ENCODE measurements at places on chromosomes 2 and 18. TPM values are rescaled to one million over a fixed set of nuclear protein-coding genes. Genes with fewer than 3 reads are reported as not detected.
A peak's percentile ranks its signal among the peaks of the same experiment; 100 is the strongest.

TRIM43 gene
- not detected for total RNA-seq

DNA sequence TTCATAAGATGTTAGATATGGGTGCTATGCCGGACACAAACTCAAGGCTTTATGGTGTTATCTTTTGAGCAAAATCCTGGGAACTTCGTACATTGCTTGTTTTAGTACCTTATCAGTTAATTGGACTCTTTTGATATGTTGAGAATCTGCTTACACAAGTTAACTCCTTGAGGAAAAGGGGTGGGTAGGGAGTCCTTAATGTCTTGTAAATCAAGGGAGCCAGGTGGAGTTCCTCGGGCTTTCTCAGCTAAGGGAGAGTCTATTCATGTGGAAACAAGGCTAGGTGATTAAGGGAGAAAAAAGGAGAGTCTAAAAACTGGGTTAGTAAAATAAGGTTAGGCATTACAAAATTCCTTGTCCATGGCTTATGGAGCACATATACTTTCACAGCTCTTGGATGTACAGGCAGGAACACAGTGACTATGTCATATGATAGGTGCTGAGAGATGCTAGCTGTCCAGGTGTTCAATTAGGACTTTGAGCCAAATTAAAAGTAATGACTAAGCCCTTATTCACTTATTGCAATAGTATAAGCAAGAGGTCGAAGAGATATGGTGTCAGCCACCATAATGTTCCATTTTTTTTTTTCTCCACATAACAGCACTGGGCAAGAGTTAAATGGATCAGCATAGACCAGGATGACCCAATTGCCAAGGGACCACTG is 59.5 kb upstream of the DYNAP start:
- no peak for DNase-seq

DNA sequence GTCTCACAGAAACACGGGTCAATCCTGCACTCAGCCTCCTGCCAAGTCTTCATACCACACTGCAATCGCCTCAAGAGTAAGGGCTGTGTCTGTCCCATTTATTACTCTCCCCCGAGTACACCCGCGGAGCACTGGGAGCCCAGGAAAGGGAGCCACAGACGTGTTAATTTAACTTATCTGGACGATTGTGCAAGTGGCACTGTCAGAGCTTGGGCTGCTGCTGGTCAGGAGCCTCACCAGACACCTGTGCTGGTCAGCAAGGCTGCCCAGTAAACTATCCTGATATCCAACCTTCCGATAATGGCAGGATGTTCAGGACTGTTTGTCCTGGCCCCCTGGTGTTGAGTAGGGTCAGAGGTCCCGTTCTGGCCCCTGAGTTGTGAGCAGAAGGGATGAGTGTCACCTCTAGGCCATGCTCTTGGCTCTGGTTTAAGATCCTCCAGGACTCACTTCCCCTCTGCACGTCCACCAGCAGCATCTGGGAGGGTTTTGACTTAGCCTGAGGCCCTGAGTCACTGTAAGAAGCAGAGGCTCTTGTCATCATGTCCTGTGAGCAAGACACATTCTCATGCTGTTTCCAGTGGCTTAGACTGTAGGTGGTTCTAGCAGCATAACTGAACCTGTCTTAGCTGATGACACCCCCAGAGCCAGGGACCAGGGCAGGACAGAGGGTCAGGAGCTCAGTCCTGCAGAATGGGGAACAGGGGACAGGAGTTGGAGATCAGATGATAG is 82.5 kb upstream of the ARL4C start:
- DNase-seq: no peak

DSG4 gene
- total RNA-seq: not detected

GRCh38 chr18:13480571-13481255 is 245.6 kb downstream of the FAM210A start:
- no peak for DNase-seq

DNA sequence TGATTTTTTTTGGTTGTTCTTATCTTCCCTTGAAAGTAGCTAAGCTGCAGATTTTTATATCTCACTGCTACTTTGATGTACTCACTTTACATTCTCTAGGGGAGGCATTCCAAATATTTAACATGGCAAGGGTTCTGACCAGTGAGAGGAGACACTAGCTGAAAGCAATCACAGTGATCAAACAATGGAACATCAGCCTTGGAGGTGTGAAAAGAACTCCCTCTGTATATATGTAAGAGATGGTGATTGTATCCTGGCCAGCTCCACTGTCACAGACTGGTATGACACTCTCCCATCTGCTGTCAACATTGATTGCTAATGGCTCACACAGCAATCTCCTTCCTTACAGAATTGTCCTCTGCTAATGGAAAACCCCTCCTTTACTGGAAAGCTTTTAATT is 291.7 kb upstream of the CDH19 start:
- no peak for DNase-seq

- no peak for DNase-seq
Measured at GRCh38 chr18:45112682-45113081, 432.0 kb downstream of the SETBP1 start.

- DNase-seq: no peak
Measured at GRCh38 chr18:56910237-56910636, 236.7 kb upstream of the BOD1L2 start.

REG1B gene
- 3.4 TPM for total RNA-seq

DNA sequence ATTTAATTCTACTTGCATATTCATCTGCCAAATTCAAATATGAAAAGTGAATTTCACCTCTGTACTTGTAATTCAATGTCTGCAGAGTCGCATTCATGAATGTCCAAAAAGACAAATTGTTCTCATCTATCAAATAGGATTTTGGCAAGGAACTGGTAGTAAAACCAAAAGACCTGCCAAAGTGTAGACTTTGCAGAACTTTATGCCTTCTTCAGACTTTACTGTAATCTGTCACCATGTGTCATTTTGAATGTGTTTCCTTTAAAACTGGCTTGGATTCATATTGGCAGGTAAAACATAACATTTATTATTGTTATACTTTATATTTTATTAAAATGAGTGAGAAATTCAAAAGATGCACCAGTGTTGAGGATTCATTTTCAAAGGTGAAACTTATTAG is 701.9 kb upstream of the LINC00305 start:
- DNase-seq: no peak

IL37 gene
- not detected for total RNA-seq

LYG1 gene
- 0.97 TPM for total RNA-seq

TFCP2L1 gene
- 2.3 TPM for total RNA-seq

DNA sequence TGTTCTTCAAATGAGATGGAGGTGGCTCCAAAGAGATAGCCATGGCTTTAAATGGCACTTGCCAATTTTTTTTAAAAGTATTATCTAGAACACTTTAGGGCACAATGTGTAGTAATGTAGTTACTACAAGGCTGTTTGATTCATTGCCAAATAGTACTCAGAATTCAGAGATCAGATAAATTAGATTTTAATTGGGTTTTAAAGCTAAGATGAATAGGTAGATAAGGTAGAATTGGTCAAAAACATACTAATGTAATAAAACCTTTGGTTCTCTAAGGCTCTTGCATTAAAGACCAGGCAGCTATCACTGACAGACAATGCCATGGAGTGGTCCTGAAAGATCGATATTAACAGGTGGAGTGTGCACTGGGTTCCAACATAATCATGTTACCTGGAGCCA is 365.9 kb downstream of the LRRTM1 start:
- no peak for DNase-seq

GRCh38 chr2:156321243-156321904 is 11.1 kb downstream of the NR4A2 start:
- no peak for DNase-seq

TTC21B gene
- 14.6 TPM for total RNA-seq

PKDCC gene
- 137 TPM for total RNA-seq

CABYR gene
- 7.6 TPM for total RNA-seq

DNA sequence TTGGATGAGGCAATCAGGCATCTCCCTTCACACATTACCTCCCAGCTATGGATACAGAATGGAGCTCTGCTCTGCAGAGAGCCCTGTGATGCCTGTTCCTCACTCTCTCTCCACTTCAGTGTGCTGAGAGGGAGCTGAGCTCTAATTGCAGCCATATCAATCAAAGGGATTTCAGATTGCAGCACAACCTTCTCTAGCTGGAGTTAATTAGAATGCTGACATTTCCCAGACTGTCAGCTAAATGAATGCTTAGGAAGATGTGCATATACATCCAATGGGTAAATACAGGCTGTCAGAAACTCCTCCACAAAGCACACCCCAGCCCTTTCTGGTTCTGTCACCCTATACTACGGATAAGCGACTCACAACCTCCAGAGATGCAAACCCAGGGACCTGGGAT is 402.6 kb downstream of the EIPR1 start:
- DNase-seq: no peak

DNA sequence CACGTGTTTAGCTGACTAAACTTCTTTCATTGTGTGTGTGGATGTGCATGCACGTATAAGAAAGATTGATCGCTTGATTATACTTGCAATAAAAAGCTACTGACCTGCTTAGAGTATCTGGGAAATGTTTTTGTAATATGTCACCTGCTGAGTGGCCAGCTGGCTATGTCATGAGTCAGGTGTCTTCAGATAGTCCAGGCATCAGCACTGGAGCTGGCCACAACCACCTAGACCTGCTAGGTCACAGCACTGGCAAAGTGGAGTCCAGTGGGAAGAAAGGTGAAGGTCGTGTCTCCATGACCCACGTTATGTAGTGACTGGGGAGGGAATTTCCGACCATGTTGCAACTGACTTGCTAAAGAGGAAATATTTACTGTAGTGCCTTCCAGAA is 147.0 kb downstream of the ESCO1 start:
- no peak for DNase-seq

DNA sequence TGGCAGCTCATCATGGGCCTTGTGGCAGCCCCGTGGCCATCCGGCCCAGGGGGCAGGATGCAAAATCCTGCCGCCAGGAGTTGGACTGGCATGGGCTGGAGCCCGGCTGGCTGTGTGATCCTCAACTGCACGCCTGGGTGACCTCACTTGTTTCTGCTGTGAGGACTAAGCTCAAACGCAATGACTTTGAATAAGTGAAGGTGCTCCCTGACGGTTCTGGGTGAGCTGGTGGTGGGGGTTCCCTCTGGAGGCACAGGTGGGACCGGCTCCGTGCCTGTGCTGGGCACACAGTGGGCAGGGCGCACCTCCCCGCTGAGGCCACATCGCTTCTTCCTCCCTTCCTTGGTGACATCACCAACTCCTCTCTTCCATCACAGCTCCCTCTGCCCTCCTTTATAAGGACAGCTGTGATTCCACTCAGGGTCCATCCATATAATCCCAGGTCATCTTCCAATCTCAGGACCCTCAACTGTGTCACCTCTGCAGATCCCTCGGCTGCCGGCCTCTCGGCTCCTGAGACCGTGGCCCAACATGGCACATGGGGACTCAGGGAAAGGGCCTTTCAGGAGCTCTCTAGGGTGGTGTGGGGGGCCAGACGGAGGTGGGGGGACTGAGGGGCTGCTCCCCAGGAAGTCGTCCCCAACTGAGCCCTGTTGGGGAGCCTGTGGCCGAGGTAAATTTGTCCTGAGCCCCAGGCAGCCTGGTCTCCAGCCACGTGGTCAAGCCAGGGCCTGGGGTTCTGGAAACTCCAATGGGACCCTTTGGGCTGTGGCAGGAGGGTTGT is 75.5 kb upstream of the ODC1 start:
- DNase-seq: no peak

UGT1A8 gene
- not detected for total RNA-seq

GRCh38 chr2:9763356-9764152 is 79.7 kb upstream of the TAF1B start:
- DNase-seq: no peak

- DNase-seq: no peak
Measured at GRCh38 chr2:237309416-237309815, 104.5 kb downstream of the COL6A3 start.

DNA sequence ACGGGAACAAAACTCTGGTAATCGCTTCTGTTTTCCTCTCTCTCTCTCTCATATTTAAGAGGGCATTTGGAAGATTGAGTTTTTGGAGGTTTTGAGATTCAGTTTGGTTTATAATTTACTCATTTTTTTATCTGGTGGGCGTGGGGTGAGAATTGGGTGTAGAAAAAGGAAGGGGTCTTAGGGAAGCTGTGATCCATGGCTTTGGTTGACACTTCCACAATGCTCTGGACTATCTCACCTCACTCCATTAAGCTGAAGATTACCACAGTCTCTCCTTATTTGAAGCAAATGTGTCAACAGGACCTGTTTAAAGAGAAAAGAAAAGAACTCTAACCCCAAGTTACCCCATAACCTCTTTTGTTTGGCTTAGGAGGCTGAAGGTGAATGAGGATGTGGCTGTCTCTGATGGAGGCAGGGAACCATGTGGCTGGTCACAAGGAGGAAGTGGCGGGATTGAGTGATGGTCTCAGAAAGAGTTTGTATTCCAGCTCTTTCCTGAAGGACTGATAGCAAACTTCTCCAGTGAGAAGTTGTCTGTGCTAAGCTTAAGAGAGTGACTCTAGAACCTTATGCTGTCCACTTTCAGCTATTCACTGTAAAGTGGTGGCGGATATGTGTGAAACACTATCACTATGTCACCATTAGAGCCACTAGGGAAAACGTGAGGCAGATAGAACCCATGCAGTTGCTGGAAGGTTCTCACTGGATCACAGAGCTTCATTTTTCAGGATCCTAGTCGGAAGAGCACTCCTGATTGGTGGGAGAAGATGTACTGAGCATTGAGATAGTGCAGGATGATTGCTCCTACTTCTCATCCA is 934 bp downstream of the ZNF804A start:
- DNase-seq: no peak

LDLRAD4 gene
- total RNA-seq: 52.3 TPM

GRCh38 chr2:24618144-24618543 is 127.1 kb downstream of the NCOA1 start:
- DNase-seq: no peak

DNA sequence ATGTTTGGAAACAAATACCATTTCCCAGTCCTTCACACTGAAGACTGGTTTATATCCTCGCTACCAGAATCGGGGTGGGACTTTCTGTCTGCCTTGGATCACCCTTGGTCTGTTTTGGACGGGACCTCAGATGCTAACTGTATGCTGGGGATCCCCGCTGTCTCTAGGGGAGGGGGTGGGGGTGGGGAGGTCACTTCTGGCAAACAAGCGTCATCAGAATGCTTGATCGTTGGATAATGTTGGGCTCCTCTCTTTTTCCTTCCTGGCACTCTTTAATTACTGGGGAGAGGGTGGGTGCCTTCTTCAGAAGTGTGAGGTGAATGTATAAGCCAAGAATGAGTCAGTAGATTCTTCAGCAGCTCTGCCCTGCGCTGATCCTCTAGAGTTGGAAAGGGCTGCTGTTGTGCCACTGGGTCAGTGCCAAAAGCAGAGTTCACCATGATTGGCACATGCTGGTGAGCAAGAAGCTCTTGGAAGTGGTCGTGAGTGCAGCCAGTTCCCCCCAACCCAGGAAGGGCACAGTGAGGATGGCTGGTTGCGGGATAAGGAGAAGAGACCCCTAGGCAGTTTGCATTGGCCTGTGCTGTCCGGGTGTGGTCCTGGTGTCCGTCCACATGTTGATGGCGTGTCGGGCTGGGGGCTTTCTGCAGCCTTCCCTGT is 32.2 kb downstream of the DGKD start:
- DNase-seq: no peak

GRCh38 chr18:80009661-80010550 is 21.5 kb upstream of the TXNL4A start:
- peak; percentile 94 for DNase-seq

ARHGAP28 gene
- total RNA-seq: 26.2 TPM

- DNase-seq: no peak
Measured at GRCh38 chr2:242004223-242004901, 134.8 kb downstream of the RTP5 start.

Data from posterior vena cava (tissue), 2 donors.